GM06990 (cell line): ENCODE measurements at places on chromosomes 3 and 15.

GRCh38 chr3:134481166-134481565, 4.6 kb downstream of the ANAPC13 start:
- DNase-seq, result no peak

GRCh38 chr15:75811626-75812025, 31.6 kb upstream of the UBE2Q2 start:
- DNase-seq, result no peak

DNA sequence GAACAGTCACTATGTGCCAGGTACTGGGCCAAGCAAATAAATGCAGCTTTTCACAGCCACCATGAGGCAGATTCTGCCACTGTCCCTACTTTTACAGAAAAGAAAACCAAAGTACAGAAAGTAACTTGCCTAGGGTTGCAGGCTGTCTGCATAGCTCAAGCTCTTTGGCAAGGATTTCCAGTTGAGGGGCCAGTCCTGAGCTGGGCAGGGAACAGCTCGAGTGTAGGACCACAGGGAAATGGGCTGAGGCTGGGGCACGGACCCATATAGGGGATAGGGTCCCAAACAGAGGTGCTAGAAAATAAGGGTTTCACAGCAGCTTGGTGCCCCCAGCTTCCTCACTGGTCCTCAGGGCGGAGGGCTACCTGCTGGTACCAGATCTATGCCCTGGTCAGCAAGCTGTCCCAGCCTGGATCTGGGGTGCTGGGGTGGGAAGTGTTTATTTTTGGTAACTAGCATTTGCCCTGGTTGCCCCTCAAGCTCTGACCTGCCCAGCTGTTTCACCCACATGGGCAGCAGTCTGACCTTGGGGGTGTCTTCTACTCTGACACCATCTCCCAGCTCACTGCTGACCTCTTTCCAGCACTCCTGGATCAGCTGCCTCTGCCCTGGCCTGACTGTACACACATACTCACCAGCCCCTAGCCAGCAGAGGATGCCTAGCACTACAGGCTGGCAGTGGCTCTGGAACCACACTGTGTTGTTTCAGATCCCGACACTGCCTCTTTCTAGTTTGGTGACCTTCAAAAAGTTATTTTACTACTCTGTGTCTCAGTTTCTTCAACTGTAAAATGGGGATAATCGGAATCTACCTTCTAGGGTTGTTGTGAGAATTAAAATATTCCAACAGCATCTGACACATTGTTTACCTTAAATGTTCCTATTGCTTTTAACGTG, 16.2 kb downstream of the MRAS start:
- DNase-seq, result no peak

GRCh38 chr15:47184908-47185801, 532.1 kb upstream of the SEMA6D start:
- DNase-seq, result no peak

DNA sequence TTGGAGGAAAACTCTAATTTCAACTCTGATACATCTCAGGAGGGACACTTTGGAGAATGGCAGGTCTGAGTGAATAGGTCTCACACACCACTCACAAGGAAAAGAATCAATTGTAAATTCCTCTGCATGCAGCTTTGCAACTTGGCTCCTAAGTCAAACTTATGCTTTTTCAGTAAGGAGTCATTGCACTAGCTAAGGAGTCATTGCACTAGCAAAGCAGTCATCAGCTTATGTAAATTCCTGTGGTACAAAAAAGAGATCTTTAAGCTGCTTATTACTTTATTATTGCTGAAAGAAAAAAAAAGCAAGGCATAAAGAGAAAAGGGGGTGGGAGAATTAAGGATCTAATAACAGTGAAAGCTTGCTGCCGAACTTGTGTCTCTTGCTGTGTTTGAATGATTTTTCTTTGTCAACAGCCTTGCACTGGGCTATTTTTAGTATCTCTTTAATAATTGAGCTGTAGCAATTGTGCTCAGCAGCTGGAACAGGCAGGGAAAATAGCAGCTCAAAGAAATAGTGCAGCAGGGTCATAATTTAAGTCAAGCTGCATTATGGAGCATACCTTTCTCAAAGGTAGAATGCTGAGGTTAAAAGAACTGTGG, 154.3 kb upstream of the ARPP21 start:
- DNase-seq, result no peak

DNA sequence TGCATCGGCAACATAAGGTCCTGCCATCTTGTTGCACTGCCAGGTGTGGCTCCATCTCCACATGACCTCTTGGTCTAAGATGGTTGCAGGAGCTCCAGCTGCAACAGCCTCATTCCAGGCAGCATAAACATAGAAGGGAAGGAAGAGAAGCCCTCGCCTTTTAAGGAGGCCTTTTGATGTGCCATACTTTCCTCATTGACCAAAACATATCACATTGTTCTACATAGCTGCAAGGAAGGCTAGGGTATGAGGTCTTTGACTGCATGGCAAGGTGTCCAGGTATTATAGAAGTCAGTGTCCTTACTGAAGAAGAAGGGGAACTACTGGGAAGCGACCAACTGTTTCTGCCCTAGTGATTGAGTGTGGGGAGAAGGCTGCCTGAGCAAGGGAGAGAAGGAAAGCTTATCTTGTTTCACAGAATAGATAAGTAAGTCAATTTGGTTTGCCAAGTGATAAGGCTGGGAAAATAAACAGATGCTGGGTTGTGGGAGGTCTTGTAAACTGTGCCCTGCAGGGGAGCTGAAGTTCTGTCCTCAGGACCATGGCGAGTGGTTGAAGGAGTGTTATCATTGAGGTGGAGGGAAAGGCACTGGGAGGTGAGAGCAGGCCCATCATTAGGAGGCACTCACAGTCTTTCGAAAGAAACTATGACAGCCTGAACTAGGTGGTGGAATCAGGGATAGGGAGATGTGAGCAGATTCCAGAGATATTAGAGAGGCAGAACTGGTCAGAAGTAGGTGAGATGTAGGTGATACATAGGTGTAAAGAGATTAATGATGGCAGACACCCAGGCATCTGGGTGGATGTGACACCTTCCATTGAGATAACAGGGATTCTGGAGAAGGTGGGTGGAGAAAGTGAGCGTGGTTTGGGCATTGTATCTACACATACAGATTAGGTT, 93.8 kb upstream of the IGF1R start:
- DNase-seq, result no peak

DNA sequence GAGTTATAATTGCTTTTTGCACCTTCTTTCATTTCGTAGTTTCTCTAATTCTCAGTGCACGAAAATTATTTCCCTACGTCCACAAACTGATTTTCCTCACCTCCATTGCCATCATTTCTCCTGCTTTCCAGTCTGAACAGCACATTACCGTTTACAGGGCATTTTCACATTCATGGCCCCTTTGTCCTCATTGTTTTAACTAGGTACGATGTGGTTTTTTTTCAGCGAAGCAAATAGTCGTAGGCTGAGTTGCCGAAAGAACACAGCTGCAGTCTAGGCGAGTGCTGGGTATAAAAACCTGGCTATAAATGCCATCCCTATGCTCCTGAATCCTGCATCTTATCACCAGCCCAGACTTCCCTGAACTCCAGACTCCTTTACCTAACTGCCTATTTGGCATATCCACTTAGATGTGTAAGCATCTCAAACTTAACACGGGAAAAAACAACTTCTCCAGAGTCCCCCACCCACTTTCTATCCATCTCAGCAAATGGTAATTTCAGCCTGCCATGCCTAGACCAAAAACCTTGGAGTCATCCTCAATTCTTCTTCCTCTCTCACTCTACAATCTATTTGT, 691 bp upstream of the FSIP1 start:
- DNase-seq, result no peak

DNA sequence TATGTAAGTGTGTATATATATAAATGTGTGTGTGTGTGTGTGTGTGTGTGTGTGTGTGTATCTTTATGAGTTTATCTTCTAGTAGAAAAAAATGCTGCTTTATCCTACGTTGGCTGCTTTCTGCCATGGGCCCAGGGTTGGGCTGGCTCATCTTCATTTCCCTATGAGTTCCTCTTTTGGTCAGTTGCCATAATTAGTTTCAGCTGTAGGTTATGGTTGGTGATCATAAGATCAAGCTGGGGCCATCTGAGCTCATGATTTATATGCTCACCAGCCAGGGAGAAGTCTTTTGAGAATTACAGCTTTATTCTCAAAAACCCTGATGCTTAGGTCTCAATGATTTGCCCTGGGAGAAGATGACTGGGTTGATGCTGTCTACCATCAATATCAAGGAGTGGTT, 775.8 kb upstream of the ARPP21 start:
- DNase-seq, result no peak

DNA sequence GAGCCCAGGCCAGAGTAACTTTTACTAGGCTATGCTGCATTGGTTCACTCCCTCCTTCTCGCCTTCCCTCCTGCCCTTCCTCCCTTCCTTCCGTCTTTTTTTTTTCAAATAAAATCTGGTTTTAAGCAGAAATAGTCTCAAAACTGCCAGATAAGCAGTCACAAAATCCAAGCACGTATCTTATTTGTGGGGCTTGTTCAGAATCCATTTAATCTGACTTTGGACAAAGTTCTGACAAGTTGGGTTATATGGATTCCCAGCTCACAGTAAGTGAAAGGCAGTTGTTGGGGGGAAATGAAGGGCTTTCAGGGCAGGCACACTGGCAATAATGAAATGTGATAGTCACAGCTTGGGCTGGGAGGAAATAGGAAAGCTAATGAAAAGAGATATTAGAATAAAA, 32.0 kb upstream of the PLXND1 start:
- no peak for DNase-seq

DNA sequence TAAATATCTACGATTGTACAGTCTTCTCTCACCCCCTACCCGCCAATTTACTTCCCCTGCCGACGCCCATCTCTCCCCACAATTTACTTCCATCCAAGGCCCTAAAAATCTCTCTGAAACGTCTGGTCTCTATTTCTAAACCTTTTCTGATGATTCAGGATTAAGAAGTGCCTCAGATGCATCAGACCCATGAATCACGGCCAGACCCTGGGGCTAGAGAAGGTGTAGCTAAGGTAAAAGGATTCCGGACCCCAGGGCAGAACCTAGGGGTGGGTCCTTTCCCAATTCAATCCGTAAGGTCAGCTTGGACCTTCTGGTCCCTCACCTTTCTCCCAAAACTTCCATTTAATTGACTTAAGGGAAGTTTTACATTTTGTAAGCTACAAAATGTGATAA, 46.4 kb downstream of the LRIG1 start:
- DNase-seq, result no peak
